ENCODE measurements at places on chromosomes 12 and 14. TPM values are rescaled to one million over a fixed set of nuclear protein-coding genes. Genes with fewer than 3 reads are reported as not detected.

DNA sequence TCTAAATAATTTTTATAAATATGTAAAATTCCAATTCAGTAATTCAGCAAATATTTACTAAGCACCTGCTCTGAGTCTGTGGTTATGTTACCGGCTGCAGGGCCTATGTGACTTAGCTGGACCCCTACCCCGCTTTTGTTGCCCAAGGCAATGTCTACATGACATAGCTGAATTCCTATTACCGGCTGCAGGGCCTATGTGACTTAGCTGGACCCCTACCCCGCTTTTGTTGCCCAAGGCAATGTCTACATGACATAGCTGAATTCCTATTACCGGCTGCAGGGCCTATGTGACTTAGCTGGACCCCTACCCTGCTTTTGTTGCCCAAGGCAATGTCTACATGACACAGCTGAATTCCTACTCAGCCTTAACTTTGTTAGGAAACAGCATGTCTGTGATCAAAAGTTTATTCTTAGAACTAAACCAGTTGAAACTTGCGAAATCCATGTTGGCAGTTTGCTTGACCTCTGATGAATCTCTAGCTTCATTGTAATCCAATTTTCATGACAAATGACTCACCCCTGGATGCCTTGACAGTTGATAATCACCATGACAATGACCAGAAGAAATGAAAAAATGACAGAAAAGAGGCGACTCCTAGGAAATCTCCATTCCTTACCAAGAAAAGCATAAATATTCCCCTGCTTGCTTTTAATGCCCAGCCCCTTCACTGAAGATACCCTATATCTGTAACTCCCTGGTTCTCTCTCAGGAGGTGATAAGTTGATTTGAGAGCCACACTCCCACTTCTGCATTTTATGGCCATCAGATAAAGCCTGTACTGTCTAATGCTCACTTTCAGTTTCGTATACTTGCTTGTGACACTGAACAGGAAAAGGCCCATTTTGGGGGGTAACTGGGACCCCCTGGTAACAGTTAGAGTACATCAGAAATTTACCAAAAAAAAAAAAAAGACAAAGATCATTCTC is 148.4 kb upstream of the SYT10 start:
- no peak overlapping the region for H3K4me3 ChIP-seq
- no peaks in the 10 kb centered on the region for H3K36me3 ChIP-seq
- no peaks in the 10 kb centered on the region for H3K4me1 ChIP-seq
- DNase-seq: peak; percentile 81

Gene C14orf132
- total RNA-seq: 48.6 TPM

Gene STAC3
- total RNA-seq: 0.26 TPM

Gene ATG14
- 21.6 TPM for total RNA-seq

DNA sequence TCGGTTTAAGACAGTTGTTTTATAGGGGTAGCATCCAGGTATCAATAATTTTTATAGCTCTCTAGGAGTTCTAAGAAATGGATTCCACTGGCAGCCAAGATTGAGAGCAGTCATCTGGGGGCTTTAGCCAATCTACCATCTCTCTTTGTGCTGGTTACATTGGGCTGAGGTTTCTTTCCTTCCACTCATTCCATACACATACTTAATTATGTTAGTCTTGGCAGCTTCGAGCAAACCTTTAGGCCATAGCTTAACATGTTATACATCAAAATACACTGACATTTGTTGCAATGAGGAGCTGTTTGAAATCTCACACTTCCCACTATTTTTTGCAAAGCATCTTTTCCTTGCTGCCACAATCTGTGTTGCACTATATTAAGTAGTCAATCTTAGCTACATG is 63.1 kb downstream of the ARMH4 start:
- no peaks in the 10 kb centered on the region for H3K27me3 ChIP-seq
- H3K36me3 ChIP-seq: no peaks in the 10 kb centered on the region
- no peaks in the 10 kb centered on the region for H3K4me1 ChIP-seq
- peak; percentile 15 for DNase-seq

Gene LRRIQ1
- total RNA-seq: under 0.01 TPM

DNA sequence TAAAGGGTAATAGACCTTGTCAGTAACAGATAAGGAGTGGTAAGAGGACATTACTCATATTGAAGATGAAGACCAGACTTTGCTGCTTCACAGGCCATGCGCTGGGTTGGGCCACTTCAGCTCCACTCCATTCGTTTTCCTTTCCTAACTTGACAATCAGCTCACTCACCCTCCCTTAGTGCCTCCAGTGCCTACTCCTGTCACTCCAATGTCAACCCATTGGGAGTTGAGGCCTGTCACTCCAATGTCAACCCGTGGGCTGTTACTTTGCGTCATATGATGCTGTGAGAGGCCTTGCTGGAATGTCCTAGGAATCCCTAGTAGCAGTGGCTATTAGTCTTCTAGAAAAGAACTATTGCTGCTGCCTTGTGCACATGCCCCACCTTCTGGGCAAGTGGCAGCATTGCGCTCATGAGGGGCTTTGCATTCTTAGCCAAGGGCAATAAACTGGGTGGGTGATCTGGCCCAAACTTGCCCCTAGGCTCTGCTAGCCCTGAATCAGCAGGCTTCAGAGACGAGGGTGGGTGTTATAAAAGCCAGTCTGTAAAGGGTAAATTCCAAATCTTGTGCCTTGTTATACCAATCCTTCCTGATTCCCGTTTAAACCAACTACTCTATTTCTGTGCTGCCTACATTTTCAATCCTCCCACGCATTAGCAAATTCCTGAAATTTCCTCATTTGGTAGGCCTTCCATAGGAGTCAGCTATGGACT is 36.1 kb downstream of the BAZ2A start:
- peaks cover 20% of the 10 kb centered on the region for H3K36me3 ChIP-seq
- H3K27me3 ChIP-seq: no peaks in the 10 kb centered on the region
- H3K4me1 ChIP-seq: no peaks in the 10 kb centered on the region
- DNase-seq: peak; percentile 72
- peak overlapping the region; percentile 68 for H3K27ac ChIP-seq
- no peak overlapping the region for H3K4me3 ChIP-seq

DNA sequence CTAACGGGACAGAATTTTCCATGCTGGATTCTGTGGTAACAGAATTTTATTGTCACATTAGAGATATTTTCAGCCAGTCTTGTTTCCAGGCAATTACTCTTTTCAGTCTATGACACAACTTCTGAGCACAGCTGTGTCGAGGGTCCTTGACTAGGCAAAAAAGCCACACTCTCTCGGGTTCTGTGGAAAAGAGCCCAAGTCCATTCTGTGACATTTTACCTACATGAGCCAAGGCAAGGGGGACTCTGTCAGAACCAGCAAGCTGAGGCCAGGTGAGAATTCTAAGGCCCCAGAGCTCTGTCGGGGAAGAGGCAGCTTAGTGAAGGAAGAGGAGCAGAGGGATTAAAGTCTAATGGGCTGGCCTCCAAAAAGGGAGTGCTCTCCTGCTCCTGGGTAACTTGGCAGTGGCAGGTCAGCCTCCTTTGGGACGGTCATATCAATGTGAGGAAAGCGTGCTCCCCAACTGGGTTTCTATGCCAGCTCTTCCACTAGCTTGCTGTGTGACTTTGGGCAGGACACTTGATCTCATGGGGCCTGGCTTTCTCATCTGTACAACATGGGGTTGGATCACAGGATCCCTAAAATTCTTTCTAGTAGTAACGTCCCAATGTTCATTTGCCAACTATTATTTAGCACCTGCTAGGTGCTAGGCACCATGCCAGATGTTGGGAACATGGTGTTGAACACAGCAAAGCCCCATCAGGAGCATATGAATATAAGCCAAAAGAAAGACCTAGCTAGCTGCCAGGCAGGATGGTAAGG is 16.0 kb upstream of the RIC8B start:
- no peak overlapping the region for H3K4me3 ChIP-seq
- DNase-seq: no peak
- H3K4me1 ChIP-seq: no peaks in the 10 kb centered on the region
- no peak overlapping the region for H3K27ac ChIP-seq
- no peaks in the 10 kb centered on the region for H3K36me3 ChIP-seq
- H3K27me3 ChIP-seq: no peaks in the 10 kb centered on the region

- H3K27me3 ChIP-seq: peaks cover 8% of the 10 kb centered on the region
- DNase-seq: no peak
- H3K4me3 ChIP-seq: no peak overlapping the region
- H3K4me1 ChIP-seq: no peaks in the 10 kb centered on the region
These were observed 4.4 kb upstream of the KRT85 start for GRCh38 chr12:52371716-52372115.

Gene KRT7
- total RNA-seq: 3.5 TPM

Gene CIROP
- total RNA-seq: 1.0 TPM

Gene SMAGP
- 5.1 TPM for total RNA-seq

Gene CD27
- total RNA-seq: 0.17 TPM

DNA sequence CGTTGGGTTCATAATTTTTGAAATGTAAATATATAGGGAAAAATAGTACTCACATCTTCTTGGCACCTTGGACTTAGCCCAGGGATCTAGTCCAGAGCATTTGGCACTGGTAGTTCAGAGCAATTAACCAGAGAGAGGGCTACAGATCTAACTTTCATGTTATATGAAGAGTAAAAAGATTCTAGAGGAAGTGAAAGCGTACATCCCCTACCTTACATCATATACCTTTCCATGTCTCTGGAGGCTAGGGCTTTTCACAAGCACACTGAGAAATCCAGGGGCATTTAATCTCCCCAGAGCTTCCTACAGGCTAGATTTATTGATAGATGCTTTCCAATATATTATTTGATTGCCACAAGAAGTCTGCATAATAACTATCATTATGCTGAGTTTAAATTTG is 687.5 kb upstream of the FBXO33 start:
- H3K27me3 ChIP-seq: no peaks in the 10 kb centered on the region
- no peaks in the 10 kb centered on the region for H3K4me1 ChIP-seq
- no peak overlapping the region for H3K4me3 ChIP-seq
- no peak for DNase-seq

GRCh38 chr12:124813782-124814181 is 49.9 kb downstream of the SCARB1 start:
- H3K27me3 ChIP-seq: no peaks in the 10 kb centered on the region
- no peak for DNase-seq
- H3K4me3 ChIP-seq: no peak overlapping the region
- peaks cover 4% of the 10 kb centered on the region for H3K4me1 ChIP-seq

Gene PLCZ1
- not detected for total RNA-seq

DNA sequence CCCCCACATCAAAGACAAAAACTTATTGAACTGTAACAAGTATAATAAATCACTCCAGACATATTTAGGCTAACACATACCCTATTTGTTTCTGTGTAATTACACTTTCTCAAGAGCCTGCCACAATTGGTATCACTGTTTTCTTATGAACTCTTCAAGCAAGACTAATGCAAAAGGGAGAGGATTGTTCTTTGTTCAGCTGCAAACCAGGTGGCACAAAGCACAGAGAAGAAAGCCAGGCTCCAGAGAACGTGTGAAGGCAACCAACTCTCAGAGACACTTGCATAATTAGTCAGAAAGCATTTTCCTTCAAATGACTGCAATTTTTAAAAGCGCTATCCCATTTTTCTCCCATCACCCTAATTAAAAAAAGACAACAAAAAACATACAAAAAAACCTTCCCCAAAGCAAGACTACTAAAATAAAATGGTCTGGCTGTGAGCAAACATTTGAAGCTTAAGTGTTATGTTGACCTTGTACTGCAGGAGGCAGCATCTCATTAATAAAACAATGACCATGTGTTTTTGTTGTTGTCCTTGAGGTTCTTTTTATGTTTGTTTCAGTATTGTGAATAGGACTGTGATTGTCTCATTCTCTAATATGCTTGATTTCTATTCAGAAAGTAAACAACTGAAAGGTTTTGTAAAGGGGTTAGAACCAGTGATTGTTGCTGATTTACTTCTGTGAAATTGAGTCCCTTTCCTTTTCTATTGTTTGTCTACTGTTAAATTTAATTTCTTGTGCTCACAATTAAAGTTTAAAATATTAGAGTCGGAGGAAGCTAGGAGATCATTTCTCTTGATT is 452.7 kb upstream of the PDE3A start:
- H3K27ac ChIP-seq: no peak overlapping the region
- H3K27me3 ChIP-seq: no peaks in the 10 kb centered on the region
- no peak overlapping the region for H3K4me3 ChIP-seq
- no peaks in the 10 kb centered on the region for H3K36me3 ChIP-seq

Gene FZD10
- not detected for total RNA-seq

DNA sequence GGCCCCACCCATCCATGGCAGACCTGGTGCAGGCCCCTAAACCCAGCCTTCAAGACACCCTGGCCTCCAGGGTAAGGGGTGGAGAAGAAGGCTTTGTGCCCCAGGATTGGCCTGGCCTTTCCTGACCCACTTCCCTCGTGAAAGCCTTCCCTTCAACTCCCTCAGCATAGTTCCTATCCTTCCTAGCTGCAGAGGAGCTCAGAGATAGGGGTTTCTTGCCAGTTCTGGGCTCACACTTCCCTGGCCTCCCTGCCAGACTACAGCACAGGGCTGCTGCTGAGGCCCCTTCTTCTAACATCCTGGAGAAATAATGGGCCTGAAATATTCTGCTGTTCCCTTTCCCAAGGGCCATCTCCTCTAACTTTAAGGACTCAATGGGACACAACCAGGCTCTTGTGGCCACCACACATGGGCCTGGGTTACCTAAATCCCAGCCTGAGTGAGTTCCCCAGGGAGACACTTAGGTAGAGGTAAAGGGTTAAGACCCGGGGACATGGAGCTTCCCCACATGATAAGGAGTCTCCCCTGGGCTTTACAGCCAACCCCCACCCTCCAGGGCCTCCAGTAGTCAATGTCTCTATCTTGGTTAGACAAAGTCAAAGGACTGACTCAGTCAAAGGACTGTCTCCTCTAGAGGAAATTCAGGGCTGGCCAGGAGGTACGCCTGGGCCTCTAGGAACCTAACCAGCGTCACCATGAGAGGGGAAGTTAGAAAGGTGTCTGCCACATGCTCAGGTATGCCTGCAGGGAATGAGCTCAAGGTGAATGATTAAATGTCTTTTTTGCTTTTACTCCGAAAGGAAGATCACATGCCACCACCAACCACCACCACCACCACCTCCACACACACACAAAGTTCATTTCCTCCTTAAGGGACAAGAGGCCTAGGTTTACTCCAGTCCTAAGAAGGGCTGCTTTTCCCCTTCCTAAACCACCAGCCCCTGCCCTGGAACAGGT is 7.1 kb downstream of the ZFP36L1 start:
- peaks cover 21% of the 10 kb centered on the region for H3K4me1 ChIP-seq
- H3K27me3 ChIP-seq: no peaks in the 10 kb centered on the region
- H3K27ac ChIP-seq: peak overlapping the region; percentile 60
- H3K36me3 ChIP-seq: peaks cover 17% of the 10 kb centered on the region
- peak; percentile 75 for DNase-seq
- H3K4me3 ChIP-seq: no peak overlapping the region
